ENCODE measurements at places on chromosomes 6 and 20.

DNA sequence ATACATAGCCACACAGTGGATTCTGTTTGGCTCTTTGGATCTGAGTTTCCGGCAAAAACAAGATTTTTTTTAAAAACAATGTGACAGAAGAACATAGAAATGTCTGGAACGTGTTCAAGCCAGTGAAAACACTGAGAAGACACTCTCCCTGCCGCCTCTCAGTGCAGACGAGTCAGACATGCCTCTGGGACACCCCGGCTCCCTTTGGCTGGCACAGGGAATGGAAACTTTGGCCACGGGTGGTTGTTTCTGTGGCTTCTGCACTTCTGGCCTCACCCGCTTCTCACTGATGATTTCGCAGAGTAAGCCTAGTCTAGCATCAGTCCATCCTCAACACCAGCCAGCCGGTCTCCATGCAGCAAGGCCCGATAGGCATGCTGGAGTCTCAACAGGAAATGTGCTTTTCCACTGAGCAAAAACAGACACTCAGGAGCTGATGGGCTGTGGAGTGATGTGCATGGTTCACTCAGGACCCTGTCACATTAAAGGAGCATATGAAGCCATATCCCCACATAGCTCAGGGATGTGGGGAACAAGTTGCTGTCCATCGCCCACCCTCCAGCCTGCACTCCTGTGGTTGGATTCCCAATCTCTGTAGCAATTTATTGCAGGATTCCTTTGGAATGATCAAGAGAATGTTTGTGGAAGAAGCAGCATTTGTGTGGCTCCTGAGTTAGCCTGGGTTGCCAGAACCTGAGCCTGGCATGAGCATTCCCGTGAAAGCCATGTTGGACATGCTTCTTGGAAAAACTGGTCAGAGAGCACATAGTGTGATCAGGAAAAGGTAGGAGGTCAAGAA lies 262.0 kb upstream of the RIN2 start:
- DNase-seq = no peak

- no peak for DNase-seq
Observed at GRCh38 chr20:3631534-3631933, 31.7 kb downstream of the GFRA4 start.

DNA sequence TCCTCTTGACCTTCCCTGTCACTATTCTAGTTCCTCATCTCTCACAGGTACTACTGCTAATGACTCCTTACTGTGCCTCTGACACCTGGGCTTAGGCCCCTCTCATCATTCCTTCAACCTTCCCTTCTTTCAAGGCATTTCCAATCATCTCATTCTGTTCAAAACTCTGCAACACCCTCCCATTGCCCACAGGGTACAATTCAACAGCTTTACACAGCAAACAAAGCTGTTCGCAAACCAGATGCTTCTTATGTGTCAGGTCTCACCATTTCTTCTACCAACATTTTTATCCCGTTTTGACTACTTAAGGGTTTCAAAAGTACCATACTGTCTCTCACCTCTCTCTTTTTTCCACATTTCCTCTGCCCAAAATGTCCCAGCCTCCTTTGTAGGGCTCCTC lies 84.4 kb upstream of the ID4 start:
- no peak for DNase-seq

DNA sequence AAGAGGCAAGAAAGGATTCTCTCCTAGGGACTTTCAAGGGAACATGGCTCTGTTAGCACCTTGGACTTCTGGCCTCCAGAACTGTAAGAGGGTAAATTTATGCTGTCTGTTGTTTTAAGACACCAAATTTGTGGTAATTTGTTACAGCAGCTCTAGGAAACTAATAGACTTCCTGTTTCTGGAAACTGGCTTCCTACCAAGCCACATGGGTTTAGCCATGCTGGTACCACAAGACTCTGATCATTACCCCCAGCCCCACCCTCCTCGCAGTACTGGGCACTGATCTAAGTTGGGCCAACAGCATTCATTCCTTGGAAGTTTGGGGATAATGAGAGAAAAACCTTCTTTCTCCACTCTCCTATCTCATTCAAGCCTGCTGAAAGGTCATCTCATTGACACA lies 109.5 kb upstream of the SMLR1 start:
- DNase-seq = no peak

GRCh38 chr6:131013495-131013894 lies 49.5 kb downstream of the EPB41L2 start:
- DNase-seq = no peak

DNA sequence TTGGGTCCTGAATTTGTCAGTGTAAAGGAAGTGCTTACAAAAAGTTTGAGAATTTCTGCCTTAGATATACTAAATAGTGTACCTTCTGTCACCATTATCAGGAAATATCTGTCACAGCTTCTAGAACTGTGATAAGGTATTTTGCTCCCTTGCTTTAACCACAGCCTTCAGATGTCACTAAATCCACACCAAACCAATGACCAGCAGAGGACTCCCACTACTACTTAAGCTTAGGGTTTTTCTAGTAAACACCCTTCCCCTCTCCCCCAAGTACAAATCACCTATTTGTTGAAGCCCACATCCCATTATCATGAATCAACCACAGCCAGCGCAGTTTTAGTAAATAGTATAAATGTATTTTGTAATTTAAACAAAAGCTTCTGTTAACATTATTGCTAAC lies 8.6 kb upstream of the JPH2 start:
- no peak for DNase-seq

DNA sequence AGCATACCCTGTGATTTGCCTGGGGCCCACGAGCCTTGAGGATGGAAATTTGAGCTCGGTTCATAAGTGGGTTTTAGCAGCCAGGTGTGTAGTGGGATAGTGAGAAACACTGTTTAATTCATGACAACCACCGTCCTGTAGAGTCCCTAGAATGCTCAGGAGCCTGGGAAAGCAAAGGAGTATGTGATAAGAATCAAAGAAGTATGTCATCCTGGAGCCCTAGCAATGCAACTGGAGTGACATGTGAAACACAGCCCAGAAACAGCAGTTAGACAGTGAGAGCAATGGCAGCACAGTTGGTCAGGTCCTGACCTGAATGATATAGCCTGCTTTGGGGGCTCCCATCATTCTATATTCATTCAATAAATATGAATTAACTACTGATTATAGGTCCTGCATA lies 161.2 kb upstream of the ECI2 start:
- DNase-seq = no peak

- no peak for DNase-seq
Observed at GRCh38 chr6:39978240-39978639, 44.0 kb upstream of the MOCS1 start.

DNA sequence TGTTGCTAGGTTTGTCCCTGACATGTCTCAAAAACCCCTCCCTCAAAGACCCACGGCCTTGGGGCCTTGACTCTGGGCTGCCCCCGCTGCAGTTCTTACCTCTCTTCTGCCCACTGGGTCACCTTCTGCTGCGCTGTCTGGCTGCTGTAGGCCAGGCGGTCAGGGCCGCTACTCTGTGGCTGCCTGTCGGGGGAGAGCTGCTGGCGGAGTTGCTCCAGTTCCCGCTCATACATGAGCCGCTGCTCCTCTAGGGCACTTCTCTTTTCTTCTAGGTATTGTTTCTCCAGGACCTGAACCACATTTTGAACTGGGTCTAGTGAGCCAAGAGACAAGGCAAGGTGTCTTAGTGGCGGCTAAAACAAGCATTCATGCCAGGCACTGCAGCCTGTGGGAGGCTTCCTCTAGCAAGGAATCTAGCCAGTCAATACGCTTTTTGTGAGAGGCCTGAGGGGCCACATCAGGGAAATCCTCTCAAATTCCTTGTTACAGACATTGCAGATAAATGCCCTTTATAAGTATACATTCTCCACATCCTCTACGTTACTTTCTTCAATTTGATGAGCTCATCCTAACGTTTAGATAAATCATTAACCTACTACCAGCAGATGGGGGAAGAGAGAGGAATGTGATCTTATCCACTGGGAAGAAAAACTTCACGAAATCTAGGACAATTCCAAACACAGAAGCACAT lies 110.3 kb upstream of the NUP153 start:
- no peak for DNase-seq

DNA sequence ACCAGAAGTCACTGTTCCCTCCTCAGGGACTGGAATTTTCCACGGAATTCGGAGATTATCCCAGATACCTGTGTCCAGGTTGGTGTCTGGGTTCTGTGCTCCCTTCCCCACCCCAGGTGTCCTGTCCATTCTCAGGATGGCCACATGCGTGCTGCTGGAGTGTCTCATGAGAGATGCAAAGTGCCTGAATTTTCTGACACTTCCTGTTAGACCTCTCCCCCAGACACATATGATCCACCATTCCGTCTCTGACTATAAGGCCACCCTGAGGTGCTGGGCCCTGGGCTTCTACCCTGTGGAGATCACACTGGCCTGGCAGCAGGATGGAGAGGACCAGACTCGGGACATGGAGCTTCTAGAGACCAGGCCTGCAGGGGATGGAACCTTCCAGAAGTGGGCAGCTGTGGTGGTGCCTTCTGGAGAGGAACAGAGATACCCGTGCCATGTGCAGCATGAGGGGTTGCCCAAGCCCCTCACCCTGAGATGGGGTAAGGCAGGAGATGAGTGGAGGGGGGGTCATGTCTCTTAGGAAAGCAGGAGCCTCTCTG lies 14.4 kb upstream of the HLA-A start:
- no peak for DNase-seq

GRCh38 chr6:41645007-41645618 lies 6.8 kb downstream of the MDFI start:
- DNase-seq = peak; percentile 24

- DNase-seq = no peak
Observed at GRCh38 chr6:90184334-90185298, 112.0 kb downstream of the BACH2 start.

DNA sequence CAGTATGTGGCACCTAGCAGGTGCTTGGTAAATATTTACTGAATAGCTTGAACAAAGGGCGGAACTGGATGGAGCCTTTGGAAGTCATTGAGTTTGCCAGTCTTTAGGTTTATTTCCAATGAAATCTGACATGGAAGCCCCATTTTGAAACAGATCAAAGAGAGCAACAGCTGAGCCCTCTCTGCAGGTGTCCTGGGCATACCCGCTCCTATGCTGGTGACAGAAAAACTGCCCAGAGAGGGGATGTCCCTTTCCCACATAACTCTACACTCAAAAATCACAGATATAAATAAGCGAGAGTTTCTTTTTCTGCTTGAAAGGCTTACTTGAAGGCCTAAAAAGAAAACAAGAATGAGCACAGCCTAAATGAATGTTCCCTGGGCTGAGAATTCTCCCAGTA lies 53.0 kb upstream of the RALY start:
- DNase-seq = no peak

- no peak for DNase-seq
Observed at GRCh38 chr6:13286181-13286580, 42.2 kb downstream of the TBC1D7 start.

DNA sequence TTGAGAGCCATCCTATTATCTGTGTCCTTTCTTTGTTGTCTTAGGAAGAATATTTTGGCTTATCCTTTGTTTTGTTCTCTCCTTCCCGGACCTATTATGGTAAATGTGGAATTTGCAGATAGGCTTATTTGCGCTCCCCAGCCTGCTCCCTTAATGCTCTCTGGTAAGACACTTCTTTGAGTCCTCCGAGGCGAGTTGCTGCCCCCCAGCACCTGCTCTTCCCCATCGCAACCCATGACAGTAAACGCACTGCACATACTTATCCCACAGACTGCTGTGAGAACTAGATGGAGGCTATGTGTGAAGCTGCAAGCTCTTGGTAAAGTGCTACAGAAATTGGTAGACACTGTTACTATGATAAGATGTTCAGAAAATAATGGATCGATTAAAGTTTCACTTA lies 47.0 kb upstream of the ESR1 start:
- no peak for DNase-seq

DNA sequence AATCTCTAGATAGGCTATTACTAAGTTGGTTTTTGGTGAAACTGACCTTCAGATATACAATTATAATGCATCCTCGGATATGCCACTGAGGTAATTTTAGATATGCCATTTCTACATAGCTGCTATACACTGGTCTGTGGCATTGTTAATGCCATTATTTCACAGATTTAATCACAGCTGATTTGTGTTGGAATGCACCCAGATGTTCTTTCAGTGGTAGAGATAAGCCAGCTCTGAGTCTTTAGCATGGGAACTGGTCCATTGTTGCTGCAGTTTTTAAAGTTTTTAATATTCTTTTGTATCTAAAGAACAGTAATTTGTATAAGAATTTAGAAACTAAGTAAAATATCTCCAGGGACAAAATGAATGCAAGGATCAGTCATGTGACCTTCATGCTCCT lies 6.8 kb downstream of the TMX4 start:
- DNase-seq = no peak

- DNase-seq = no peak
Observed at GRCh38 chr6:159098636-159099106, 53.9 kb upstream of the TAGAP start.

- no peak for DNase-seq
Observed at GRCh38 chr6:34231566-34232336, 4.9 kb upstream of the HMGA1 start.

- no peak for DNase-seq
Observed at GRCh38 chr6:33875141-33875581, 71.4 kb upstream of the MLN start.

DNA sequence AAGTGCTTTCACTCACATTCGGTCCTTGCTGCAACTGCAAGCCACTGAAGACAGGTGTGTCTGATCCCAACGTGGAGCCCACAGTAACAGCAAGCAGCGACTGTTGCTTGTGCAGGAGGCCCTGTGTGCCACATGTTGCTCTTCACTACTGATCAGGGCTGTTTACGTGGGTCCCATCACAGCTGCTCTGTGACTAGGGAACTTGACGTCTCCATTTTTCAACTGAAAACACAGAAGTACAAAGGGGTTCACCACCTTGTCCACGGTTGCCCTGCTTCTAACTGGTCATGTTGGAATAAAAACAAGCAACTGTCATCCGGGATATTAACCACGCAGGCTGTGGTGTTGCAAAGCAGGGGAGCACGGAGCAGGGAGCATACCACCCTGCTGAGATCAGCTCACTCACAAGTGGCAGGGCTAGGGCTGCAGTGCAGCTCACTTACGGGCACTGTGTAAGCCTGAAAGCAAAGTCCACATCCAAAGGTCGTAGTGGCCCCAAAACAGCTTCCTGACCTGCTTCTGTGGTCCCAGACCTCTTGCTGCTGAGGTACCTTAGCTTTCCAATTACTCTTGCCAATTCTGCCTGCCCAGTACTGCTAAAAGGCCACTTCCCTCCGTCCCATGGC lies 105.8 kb upstream of the DUSP22 start:
- DNase-seq = no peak

- DNase-seq = no peak
Observed at GRCh38 chr6:88490195-88490907, 324.2 kb upstream of the CNR1 start.
